Suppressor macrophage treated with lipopolysaccharide for 1 hour (primary cell): ENCODE measurements at places on chromosomes 6 and 20.

DNA sequence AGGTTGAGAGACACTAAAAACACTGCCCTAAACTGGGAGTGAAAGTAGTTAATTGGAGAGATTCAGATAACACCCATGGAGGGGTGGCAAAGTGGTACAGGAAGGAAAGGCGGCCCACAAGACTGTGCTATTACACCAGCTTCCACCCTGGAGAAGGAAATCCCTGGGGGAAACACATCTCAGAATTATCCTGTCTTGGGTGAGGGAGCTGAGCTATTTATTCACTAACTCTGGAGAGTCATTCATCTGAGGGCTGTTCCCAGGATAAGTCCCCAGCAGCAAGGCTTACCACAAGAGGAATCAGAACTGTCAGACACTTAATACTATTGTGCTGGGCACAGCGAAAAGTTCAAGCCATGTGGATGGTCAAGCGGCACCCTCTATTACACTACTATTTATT, 9.9 kb downstream of the TBCC start:
- DNase-seq: no peak

GRCh38 chr6:26065952-26066380, 21.3 kb upstream of the HFE start:
- DNase-seq: peak; percentile 91

GRCh38 chr20:13868331-13868730, 83.5 kb downstream of the NDUFAF5 start:
- DNase-seq: peak; percentile 78

DNA sequence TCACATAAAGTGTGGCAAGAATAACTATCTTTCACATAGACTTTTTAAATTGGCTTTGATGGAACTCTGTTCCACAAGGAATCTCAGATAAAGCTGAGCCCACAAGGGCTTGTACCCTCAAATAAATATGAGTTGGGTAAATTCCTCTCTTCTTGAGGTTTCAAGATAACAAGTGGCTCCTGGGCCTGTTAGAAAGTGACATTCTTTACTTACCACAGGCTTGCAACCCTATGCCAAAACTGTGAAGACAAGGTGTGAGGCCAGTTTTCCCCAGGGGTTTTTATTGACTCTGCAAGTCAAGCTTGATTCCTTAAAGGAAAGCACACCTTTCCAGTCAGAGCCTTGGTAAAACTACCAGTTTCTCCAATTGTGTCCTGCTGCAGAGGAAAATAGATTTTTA, 664.8 kb upstream of the GJE1 start:
- no peak for DNase-seq

DNA sequence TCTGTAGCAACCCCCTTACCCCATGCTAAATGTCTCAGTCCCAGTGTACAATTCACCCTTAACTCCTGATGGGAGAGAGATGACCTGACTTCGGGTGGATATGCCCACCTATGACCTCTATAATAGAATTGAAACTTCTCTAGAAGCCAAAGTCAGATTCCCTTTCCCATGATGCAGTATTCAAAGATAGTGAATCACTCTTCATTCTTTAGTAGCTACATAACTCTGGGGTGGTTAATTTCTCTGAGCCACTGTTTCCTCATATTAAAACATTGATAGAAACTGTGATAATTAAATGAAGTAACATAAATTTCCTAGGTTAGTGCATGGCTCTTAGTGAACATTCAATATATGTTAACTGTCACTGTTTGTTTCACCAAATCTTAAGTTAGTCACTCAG, 500.4 kb downstream of the COL12A1 start:
- DNase-seq: no peak

- DNase-seq: no peak
Measured at GRCh38 chr20:17694767-17695166, 5.0 kb upstream of the BANF2 start.

GRCh38 chr6:168133168-168133561, 54.2 kb upstream of the FRMD1 start:
- DNase-seq: no peak

GRCh38 chr6:139370283-139370998, 4.0 kb downstream of the CITED2 start:
- DNase-seq: no peak

GRCh38 chr20:43372051-43372450, 85.6 kb upstream of the SRSF6 start:
- DNase-seq: no peak
